ENCODE measurements at places on chromosomes 6 and 20.

DNA sequence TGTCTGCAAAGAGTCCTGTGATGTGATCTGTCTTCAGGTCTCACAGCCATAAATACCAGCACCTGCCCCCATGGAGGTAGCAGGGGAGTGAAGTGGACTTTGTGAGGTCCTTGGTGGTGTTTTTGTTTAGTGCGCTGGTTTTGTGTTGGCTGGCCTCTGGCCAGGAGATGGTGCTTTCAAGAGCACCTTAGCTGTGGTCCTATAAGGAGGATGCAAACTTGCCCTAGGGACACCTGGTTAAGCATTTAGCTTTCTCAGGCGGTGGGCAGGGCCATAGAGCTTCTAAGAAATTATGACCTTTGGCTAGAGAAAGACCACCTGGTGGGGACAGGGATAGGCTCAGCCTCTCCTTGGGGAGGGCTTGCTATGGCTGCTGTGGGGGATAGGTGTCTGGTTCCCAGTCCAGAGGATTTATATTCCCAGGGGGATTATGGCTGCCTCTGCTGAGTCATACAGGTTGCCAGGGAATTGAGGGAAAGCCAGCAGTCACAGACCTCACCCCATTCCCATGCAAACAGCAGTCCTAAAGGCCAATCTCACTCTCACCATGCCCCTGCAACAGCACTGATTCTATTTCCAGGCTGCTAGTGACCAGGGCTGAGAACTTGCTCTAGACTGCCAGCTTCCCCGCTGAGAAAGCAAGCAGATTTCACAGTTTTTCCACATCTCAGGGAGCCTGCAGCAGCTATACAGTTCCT, 259.3 kb downstream of the TFAP2B start:
- DNase-seq, result peak; percentile 40

DNA sequence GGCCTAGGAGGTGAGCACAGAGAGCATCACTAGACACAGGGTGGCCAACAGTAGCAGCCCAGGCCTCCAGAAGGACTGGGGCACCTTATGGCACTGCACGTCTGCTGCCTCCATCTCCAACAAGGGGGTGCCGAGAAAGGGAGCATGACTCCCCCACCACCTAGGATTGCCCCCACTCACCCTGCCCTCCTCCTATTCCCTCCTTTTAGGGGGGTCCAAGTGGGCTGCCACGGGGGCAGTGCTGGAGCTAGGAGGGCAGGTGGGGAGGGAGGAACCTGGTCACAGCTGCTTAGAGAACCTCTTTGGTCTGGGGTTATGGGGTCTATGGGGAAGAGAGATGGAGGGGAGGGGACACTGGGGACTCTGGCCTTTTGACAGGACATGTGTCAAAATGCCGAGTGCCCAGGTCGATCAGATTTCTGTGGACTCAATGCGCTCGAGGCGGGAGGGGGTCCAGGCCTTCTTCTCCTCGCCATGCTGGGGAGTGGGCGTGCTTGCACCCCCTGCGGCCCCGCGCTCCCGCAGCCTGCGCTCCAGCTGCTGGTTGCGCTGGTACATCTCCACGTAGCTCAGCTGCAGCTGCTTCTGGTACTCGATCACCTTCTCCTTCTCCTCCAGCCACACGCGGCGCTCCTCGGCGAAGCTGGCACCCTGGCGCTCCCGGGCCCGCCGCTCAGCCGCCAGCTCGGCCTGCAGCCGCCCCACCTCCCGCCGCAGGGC, 4.5 kb upstream of the FASTKD5 start:
- DNase-seq, result no peak

- no peak for DNase-seq
These were observed 69.7 kb upstream of the FAM8A1 start for GRCh38 chr6:17530321-17530835.

DNA sequence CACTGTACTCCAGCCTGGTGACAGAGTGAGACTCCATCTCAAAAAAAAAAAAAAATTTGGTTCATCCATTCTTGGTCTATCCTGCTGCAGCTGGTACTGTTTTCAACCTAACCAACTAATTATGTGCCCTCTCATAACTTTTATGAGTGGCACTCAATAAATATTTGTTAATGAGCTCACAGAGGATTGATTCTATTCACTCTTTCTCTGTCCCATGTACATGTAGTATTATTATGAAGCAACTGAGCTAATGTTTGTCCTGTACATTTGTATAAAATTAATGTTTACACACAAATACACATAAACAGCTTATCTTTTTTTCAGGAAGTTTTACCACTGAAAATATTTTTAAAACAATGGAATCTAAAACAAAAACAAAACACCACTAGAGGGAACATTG, 10.1 kb downstream of the RIPOR2 start:
- DNase-seq, result no peak

DNA sequence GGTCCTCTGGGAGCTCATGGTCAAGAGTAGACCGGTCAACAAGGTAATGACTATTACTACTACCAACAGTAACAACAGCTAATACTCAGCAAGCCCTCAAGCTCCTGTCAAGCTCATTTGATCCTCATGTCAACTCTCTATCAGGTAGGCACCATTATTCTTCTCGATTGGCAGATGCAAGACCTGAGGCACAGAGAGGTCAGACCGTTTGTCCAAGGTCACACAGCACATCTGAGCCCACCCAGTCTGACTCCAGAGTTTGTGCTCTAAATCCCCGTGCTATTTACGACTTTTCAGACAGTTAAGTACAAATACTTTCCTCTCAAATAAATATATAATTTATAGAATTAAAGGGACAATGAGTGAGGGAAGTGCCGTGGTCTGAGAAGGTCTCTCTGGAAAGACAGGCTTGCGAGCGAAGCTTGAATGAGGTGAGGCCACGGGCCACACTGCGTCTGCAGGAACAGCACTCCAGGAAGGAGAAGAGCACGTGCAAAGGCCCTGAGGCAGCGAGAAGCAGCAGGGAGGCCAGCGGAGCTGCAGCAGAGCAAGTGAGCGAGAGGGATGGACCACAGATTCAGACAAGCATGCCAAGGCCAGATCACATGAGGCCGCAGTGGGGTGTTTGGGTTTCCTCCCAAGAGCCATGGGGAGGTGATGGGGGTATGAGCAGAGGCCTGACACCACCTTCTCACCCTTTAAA, 117.3 kb downstream of the PREX1 start:
- no peak for DNase-seq

- no peak for DNase-seq
These were observed 32.0 kb downstream of the TRERF1 start for GRCh38 chr6:42419490-42420280.

DNA sequence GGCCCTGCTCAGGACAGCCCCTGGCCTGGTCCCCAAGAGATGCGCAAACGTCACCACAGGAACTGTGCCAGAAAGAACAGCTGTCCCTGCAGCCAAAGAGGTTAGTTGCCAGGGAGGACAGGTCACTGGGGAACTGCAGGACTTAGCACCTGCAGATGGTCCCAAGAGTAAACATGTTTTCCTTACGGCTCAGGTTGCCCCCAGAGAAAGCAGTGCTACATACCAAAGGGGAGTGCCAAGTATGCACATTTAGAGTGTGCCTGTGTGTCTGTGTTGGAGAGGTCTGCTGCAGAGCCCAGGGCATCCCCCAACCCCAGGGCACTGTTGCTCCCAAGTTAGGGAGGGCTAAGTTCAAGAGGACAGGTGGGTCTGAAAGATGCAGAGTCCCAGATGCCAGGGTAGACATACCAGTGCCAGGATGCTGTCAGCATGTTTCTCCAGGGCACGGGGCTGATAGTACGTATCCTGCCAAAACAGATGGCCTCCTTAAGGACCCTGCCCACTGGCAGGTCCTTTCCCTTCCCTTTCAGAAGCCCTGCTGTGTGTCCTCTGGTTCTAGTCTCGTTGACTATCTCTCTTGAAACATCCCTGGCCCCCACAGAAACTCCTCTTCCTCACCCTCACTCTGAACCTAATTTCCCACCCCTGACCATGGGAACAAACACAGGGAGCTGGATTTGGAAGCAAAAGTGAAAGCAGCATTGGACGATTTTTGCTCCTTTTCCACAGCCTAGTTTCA, 1.3 kb downstream of the ABHD16A start:
- DNase-seq, result peak; percentile 48

DNA sequence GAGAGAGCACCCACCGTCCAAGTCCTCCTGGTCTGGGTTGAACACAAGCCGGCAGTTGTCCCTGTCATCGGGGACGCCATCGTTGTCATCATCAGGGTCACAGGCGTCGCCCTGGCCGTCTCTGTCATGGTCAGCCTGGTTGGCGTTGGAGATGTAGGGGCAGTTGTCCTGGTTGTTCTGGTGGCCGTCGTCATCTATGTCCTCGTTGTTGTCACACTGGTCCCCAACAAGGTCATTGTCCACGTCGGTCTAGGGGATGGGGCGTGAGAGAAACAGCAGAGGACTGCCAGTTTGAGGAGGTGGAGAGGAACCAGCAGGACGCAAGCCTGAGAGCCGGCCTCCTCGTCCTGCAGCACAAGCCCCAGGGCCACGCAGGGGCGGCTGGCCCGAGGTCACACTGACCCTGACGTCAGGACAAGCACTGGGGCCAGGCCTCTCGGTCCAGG, 28.5 kb downstream of the THBS2 start:
- no peak for DNase-seq
